Right ventricle myocardium inferior (tissue), 1 donor: ENCODE measurements at places on chromosomes 2 and 18. TPM values are rescaled to one million over a fixed set of nuclear protein-coding genes. Genes with fewer than 3 reads are reported as not detected.

Gene ASIC4
- not detected for total RNA-seq

Gene DCDC2C
- total RNA-seq, result not detected

Gene AQP12A
- not detected for total RNA-seq

DNA sequence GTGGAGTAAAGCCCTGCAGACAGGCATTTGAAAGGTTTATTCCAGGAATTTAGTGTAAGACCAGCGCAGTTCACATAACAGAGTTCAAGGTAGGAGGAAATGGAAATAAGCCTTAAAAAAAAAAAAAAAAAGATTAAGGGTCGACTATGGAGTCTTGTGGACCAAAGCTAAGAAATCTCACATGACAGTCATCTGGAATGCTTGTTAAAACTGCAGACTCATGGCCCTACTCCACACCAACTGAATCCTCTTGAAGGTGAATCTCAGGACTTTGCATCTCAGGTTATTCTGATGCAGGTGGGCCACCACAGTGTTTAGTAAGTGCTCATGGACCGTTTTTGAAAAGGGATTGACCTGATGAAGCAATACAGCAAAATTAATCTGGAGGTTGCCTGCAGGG, 8.8 kb downstream of the TTLL4 start:
- DNase-seq, result no peak

Gene CD8B2
- total RNA-seq, result not detected

Gene REG1B
- not detected for total RNA-seq

- DNase-seq, result no peak
Observed at GRCh38 chr2:159497256-159497655, 119.1 kb downstream of the BAZ2B start.

DNA sequence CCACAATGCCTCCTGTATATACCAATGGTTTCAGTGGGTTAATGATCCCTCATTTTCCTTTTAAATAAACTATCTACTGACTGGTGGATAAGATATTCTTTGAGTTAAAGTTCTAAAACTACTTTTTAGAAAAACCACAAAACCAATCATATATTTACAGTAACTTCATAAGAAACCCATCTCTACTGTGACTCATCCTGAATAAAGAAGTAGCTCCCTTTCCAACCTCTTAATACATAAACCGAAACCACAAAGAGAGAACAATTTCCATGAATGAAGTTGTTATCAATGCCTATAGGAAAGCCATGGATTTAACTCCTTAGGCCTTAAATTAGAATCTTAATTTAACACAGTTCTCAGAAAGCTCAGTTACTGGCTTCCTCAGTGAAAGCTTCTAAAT, 227.0 kb upstream of the SMAD7 start:
- DNase-seq, result no peak

GRCh38 chr2:216425008-216425787, 12.9 kb downstream of the SMARCAL1 start:
- DNase-seq, result no peak

GRCh38 chr2:26738481-26738880, 25.6 kb upstream of the SLC35F6 start:
- DNase-seq, result no peak

DNA sequence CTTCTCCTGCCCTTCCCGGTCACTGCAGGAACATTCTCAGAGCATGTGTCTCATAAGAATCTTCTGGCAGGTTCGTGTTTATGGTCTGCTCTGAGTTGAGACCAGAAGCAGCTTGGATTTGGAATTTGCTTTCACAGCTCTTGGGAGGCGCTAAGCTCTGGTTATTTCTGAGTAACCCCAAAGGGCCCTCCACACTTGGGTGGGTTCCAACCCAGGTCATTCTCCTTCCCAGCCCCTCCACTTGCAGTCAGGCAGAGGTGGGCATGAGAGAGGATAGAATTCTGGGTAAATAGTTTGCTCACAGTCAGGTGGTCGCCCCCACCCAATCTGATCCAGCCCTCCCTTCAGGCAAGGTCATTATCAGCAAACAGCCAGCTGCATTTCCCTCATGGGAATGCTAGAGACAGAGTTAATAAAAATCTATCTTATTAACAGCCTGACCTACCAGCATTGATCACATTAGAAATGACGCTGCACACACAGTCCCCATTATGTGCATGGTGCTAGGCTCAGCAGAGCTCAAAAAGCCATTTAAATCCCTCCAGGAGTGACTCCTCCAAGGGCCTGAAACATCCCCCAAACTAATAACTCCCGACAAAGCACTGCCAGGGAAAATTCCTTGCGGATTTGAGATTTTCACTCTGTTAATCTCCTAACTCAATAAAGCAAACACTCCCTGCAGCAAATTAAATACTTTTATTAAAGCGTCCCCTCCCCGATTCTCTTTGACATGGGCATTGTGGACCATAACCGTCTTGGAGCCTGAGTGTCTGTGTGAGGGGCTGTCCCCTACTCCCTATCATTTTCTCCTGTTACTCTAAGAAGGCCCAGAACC, 61.9 kb downstream of the SLC4A5 start:
- no peak for DNase-seq

GRCh38 chr2:55144922-55145820, 86.9 kb downstream of the CLHC1 start:
- no peak for DNase-seq

DNA sequence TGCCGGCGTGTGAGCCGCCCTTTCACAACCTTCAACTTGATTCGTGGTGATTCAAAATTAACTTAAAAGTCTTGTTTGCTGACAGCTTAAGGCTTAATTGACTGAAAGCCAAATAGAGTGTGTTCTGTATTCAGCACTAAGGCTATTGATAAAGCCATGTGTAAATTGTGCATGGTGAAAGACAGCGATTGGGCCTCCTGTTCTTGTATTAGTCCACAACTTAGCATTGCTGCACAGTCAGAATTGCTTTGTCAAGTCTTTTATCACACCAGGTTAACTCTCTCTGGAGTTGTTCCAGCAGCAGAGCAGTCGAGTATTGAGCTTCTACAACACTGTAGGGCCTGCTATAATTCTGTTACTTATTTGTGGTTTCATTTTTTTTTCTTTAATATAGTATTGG, 210.1 kb downstream of the WDR7 start:
- DNase-seq, result no peak
